ENCODE measurements at places on chromosomes 6 and 20.

GRCh38 chr6:168583821-168584220 is 142.8 kb downstream of the SMOC2 start:
- DNase-seq, result no peak

GRCh38 chr6:156068881-156069280 is 613.2 kb upstream of the NOX3 start:
- no peak for DNase-seq

GRCh38 chr6:129008591-129008990 is 125.7 kb downstream of the LAMA2 start:
- DNase-seq, result no peak

- no peak for DNase-seq
Measured at GRCh38 chr6:14206391-14206790, 88.8 kb downstream of the CD83 start.

DNA sequence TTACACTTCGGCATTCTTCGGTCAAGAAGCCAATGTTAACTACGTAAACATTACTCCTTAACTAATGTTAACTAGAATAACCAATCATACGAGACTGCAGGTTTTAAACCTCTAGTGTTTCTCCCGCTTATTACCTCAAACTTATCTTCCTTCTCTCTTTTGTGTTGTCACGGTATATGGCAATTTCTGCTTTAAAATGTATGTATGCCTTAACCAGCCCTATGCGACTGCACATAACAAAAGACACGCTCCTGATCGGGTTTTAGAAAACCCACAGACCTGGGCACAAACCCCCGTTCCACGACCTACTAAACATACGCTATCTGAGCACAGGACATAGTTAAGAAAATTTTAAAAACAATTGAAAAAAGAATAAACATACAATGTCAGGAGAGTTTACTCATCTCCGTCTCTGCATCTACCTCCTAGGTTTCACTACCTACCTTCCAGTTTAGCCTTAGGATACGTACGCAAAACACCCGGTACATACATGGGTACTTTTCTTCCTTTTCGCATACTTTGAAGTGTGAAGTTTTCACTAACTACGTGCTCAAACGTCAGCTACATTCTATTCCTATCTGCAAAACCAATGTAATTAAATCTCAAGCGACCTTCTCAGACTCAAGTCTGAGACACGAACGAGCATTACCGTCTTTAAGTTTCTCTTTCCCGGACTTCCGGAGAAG is 1.1 kb downstream of the CD164 start:
- DNase-seq, result no peak

GRCh38 chr20:61352346-61353260 is 100.5 kb downstream of the CDH4 start:
- DNase-seq, result no peak

GRCh38 chr6:16136621-16137450 is 8.0 kb downstream of the MYLIP start:
- no peak for DNase-seq

- DNase-seq, result peak; percentile 67
Measured at GRCh38 chr6:134097114-134097707, 44.8 kb upstream of the SLC2A12 start.

DNA sequence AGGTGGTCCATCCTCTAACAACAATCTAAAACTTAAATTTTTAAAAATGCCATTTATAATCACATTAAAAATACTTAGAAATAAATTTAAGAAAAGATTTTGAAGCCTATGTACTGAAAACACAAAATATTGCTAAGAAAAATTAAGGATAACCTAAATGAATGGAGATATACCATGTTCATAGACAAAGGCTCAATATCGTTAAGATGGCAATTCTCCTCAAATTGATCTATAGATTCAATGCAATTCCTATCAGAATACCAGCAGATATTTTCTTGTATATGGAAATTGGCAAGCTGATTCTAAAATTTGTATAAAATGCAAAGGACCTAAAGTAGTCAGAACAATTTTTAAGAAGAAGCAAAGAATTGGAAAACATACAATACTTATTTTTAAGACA is 19.7 kb upstream of the UST start:
- no peak for DNase-seq

DNA sequence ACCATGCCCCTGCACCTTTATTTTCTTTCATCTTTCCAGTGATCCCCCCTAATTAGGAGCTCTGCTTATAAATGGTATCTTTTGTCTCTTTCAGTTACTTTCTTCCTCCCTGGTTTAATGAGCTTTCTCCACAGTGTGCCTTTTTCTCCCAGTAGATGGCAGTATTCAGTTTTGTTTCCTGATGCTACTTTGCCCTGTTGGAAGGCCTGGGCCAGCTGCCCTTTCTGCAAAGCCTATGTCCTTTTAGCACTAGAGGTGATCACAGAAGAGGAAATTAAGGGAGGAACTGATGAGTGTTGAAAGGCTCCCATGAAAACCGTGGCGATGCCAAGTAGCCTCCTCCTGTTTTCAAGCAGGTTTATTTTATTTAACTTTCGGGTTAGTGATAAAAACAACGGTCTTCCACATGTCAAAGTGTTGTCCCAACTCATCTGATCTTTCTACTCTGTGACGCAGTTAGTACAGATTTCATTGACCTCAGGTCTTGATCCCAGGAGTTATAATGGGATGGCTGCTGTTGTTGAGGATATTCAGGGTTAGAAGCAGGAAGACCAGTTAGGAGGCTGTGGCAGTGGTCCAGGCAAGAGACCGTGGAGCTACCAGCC is 184.2 kb upstream of the BMP2 start:
- DNase-seq, result peak; percentile 65

DNA sequence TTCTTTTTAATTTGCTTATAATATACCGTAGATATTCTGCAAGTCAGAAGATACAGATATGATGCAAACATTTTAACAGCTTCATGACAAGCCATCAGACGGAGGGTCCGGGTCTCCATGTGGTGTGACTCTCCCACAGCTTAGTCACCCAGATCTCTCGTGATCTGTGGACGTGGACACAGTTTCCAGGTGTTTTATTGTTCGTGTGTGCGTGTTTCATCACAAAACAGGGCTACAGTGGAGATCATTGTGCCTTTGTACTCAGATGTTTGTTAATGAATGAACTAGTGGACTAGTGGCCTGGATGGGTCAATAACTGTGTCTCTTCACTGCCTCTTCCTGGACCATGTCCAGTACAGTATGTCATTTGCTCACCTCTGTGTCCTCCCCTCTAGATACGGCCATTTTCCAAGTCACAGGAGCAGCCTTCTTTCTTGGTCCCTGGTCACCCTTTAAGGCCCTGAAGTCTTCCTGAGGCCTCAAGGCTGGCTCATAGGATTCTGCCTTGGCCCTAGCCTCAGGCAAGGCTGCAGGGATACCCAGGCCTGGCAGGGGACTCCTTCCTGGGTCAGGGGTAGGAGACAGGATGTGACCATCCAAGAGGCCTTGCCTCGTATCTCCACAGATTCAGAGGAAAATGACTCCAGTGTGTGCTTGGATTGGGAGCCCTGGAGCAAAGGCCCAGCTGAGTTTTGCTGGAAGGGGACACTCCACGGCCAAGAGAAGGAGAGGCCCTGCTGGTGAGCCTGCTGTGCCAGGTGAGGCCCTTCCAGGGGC is 4.6 kb downstream of the ADIG start:
- DNase-seq, result no peak

GRCh38 chr6:41650120-41650519 is 11.9 kb downstream of the MDFI start:
- DNase-seq, result no peak

- DNase-seq, result no peak
Measured at GRCh38 chr20:23343590-23343989, 7.0 kb upstream of the NXT1 start.

- DNase-seq, result no peak
Measured at GRCh38 chr20:9160331-9160730, 91.4 kb downstream of the PLCB4 start.

GRCh38 chr6:104625536-104625935 is 234.2 kb downstream of the HACE1 start:
- DNase-seq, result no peak

DNA sequence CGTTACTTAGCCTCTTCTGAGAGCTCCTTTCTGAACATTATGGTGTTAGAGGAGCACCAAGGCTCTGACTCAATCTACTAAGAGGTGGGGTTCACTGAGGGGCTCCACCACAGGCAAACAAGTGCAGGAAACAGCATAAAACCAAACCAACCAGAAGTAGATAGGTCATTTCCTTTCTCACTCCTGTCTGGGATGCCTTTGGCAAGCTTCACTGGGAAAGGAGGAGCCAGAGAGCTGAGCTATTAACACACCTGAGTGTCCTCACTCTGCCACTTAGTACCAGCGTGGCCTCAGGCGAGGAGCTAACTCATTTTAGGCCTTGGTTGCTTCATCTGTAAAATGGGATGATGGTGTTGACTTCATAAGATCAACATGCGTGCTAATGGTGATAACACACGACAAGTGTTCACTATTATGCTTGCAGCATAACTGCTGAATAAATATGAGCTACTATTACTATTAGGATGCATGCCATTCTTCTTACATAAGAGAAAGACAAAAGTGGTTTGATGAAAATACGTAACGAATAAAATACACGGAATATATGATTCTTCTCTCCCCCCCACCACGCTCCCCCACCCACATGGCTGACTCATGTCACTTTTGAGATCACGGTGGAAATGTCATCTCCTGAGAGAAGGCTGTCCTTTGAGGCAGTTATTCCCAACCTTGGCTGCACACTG is 185.4 kb downstream of the BCAS1 start:
- no peak for DNase-seq

GRCh38 chr6:52552278-52552643 is 24.6 kb downstream of the TRAM2 start:
- no peak for DNase-seq

GRCh38 chr6:85004361-85004995 is 240.1 kb upstream of the TBX18 start:
- no peak for DNase-seq

DNA sequence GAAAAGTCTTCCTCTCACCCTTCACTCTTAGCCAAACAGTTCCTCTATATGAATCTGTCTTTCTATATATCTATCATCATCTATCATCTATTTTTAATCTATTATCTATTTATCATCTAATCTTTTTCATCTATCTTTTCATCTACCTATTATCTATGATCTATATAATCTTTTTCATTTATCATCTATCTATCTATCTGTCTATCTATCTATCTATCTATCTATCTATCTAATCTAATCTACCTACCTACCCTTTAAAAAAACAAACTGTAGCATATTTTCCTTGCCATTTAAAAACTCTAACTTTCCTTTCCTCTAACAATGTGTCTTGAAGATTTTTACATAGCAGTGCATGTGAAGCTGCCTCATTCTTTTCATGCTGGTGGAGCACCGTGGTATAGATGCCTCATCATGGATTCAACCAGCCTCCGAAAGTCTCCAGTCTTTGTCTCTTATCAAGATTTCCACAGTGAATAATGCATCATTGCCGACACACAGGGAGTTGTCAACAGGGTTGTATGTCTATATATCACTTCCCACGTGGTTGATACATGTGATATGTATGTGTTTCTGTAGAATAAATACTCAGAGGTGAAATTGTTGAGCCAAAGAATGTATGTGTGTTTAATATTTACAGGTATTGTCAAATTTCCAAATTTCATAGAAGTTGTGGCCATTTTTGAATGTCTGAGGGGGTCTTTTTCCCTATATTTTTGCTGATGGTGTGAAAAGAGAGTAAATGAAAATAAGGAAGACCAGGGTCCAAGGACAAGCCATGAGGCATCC is 51.3 kb downstream of the VEGFA start:
- DNase-seq, result no peak

DNA sequence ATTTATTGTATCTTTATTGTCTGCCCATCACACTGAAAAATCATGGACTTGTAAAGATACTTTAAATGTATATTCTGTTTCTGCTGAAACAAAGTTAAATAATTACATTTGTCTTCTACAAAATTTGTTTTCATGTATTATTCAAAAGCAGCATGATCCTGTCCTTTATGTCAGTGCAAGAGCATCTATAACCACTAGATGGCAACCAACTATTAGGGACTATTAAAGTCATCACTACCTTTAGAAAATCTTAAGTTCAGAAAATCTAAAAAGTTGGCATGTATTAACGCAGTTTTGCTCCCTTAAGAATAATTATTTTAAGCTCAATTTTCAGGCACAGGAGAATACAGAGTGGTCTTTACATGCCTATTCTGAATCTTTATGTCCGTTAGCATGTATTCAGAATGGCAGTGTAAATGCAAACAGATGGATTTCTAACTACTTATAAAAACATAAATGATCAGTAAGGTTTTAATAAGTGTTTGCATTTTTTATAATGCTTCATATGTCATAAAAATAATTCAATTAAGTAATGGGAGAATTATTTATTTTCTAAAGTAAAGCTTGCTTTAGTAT is 17.8 kb downstream of the TMEM30A start:
- no peak for DNase-seq

DNA sequence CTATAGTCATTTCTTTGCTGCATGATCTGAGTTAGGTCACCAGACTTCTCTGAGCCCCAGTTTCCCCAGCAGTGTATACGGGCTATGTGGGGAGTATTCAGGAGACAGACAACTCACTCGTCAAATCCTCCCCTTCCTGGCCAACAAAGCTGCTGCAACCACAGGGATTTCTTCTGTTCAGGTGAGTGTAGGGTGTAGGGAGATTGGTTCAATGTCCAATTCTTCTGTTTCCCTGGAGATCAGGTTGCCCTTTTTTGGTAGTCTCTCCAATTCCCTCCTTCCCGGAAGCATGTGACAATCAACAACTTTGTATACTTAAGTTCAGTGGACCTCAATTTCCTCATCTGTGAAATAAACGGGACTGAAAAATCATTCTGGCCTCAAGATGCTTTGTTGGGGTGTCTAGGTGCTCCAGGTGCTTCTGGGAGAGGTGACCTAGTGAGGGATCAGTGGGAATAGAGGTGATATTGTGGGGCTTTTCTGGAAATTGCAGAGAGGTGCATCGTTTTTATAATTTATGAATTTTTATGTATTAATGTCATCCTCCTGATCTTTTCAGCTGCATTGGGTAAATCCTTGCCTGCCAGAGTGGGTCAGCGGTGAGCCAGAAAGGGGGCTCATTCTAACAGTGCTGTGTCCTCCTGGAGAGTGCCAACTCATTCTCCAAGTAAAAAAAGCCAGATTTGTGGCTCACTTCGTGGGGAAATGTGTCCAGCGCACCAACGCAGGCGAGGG is 594 bp upstream of the CDKN1A start:
- no peak for DNase-seq

GRCh38 chr20:44231193-44231592 is 15.9 kb upstream of the GDAP1L1 start:
- DNase-seq, result no peak

DNA sequence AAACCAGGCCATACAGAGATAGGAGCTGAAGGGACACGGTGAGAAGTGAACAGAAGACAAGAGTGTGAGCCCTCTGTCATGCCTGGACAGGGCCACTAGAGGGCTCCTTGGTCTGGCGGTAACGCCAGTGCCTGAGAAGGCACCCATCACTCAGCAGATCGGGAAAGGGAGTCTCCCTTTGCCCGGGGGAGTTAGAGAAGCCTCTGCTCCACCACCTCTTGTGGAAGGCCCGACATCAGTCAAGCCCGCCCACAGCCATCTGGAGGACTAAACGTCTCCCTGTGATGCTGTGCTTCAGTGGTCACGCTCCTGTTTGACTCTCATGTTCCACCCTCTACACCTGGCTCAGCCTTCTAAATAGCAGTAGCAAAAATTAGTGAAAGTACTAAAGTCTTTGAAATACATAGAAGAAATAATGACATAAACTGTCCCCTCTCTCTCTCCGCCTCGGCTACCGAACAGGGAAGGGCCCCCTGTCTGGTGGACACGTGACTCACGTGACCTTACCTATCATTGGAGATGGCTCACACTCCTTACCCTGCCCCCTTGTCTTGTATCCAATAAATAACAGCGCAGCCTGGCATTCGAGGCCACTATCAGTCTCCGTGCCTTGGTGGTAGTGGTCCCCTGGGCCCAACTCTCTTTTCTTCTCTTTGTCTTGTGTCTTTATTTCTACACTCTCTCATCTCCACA is 66.7 kb downstream of the RPP21 start:
- DNase-seq, result no peak
